NCI-H1105 treated with DMSO at 0.1 percent for 48 hours (cell line): ENCODE measurements at places on chromosomes 12 and 14.

DNA sequence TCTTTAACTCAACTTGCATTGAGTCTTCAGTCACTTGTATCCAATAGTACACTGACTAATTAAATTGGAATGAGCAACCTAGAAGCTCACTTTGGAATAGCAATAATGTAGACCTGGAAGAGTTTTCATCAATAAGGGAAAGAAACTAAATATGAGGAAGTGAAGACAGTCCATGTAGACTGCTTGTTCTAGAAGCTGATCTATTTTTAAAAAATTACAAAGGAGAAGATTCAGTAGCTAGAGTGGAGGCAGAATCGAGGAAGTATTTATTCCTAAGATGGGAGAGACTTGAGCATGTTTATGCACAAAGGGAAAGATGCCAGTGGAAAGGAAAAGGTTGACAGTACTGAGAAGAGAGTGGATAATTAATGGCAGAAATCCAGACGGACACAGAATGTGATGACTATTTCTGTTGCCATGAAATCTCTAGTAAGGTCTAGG is 156.3 kb upstream of the PDE3A start:
- no peak for DNase-seq

DNA sequence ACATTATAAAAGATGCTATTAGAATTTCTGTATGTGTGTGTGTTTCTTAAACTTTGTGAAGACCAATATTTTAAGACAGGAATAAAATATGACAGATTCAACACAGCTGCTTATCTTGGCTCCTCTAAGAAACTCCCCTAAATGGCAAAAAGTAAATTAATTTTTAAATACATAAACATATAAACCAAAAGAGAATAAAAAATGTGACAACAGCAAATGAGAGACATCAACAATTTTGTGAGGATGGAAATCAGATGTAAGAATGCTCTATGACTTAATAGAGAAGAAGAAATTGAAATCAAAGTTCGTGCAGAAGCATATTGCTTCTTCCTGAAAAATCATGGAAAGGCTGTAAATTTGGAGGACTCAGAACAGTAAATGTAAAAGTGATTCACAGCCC is 1083.8 kb downstream of the FLRT2 start:
- DNase-seq = no peak

GRCh38 chr12:111368291-111368787 is 556 bp downstream of the PHETA1 start:
- DNase-seq = peak; percentile 33

DNA sequence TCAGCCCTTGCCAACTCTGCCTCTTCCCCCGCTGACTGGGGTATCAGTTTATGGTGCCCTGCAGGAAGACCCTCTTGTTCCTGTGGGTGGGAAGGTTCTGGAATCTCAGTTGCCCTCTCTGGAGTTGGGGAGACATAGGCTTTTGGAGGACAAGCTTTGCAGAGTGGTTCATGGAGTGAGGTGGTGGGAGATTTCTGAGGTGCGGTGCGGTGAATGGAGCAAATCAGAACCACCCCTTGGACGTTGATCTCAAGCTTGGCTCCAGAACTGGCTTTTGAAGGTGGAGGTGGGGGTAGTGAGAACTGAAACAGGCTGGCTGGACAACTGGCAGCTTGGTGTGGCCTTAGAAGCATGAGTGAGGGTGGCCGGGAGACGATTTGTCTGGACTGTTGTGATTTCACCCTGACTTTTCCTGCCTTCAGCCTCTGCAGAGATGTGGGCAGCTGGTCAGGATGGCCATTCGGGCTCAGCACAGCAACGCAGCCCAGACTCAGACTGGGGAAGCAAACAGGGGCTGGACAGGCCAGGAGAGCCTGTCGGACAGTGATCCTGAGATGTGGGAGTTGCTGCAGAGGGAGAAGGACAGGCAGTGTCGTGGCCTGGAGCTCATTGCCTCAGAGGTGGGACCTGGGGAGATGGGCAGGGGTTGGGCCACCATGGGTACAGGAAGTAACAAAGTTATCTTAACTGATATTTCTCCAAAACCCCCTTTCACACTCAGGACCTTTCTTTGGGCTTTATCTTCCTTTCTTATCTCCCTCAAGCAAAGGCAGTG is 1.1 kb downstream of the SHMT2 start:
- DNase-seq = no peak

DNA sequence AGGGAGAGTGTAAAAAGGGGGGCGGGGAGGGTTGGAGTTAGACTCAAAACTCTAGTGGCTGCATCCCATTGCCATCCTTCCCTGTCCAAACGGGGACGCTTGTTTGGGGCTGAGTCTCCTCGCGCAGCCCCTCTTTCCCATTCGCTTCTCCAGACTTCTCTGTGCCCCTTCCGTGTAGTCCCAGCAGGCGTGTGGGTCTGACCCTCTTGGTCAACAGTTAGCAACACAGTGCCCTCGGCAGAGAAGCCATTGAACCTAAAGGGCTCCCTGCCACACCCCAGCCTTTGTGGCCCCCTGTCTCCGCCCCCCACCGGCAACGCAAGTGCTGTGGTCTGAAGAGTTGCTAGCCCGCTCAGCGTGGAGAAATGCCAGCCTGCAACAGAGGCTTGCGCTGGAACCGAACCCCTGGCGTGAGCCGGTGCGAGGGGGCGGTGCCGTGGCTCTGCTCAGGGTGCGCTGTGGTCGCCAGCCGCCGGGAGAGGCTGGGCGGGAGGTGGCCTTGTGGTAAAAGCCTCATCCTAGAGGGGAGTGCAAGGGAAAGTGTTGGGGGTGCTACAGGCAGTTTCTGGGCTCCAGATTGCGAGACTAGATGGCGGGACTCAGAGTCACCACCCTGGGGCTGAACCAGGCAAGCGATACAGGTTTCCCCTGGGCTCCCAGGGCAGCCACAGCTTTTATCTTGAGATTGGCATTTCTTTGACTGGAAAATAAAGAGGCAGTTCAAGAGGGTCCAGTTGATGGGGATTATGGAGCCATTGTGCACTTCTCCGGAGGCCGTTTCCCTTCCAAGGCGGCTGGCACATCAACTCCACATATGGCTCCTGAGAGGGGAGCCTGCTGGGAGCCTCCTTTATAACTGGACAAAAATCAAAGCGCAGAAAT is 2.1 kb downstream of the PLXNC1 start:
- DNase-seq = peak; percentile 30

GRCh38 chr14:91378930-91379578 is 38.6 kb downstream of the CCDC88C start:
- DNase-seq = no peak
